ENCODE measurements at places on chromosomes 11 and 22. TPM values are rescaled to one million over a fixed set of nuclear protein-coding genes. Genes with fewer than 3 reads are reported as not detected.

MS4A6E gene
- not detected for polyA plus RNA-seq

CLDN5 gene
- 56.4 TPM for polyA plus RNA-seq

APOBEC3B gene
- 3.0 TPM for polyA plus RNA-seq

NAALADL1 gene
- 12.6 TPM for polyA plus RNA-seq

- no peaks in the 10 kb centered on the region for H3K4me1 ChIP-seq
- H3K36me3 ChIP-seq, result no peaks in the 10 kb centered on the region
- no peaks in the 10 kb centered on the region for H3K27me3 ChIP-seq
- DNase-seq, result no peak
These were observed 786.7 kb downstream of the TBC1D22A start for GRCh38 chr22:47548953-47549740.

- no peak overlapping the region for H3K4me3 ChIP-seq
- H3K27me3 ChIP-seq, result no peaks in the 10 kb centered on the region
- H3K36me3 ChIP-seq, result no peaks in the 10 kb centered on the region
- H3K27ac ChIP-seq, result peak overlapping the region; percentile 42
- H3K4me1 ChIP-seq, result no peaks in the 10 kb centered on the region
These were observed 64.9 kb upstream of the CHRM4 start for GRCh38 chr11:46456269-46457001.

DNA sequence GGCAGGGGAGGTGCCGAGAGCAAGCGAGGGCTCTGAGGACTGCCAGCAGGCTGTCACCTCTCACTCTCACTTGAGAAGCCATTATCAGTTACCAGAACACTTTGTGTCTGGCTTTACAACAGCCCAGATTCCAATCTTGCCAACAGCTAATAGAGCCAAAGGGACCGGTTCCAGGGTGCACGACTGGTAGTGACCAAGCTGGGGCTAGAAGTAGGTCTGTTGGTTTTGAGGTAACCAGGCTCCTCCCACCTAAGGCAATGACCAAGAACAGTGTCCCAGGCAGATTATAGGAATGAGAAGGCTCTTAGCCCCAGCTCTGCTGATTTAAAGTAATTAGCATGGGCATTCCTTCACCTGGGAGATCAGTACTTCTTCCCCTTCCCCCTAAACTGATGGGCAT, 7.2 kb upstream of the IL10RA start:
- no peaks in the 10 kb centered on the region for H3K36me3 ChIP-seq

DNA sequence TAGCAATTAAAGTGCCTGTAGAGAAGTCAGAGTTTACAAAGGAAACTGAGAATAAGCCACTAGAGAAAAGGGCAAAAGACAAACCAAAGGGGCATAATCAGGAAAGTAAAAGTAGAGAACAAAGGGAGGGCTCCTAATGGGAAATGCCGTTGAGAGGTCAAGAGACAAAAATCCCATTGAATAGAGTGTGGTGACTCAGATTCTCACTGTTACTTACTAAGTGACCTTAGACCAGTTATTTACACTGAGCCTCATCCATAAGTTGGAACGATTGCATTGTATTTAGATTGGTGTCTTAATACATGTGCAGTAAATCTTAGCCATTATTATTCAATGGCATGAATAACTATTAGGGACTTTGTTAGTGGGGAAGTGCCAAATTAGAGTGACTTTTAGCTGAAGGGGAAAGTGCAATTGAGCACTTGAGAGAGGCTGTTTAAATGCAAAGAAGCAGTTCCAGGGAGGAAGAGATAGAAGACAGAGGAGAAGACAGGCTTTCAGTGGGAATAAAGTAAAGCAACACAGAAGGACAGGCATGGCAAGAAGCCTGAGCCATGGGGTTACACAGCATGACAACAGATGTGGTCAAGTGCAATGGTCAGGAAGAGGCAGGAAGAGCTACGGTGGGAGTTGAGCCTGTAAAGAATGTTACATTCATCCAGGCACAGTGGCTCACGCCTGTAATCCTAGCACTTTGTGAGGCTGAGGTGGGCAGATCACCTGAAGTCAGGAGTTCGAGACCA, 82.6 kb downstream of the UBASH3B start:
- H3K36me3 ChIP-seq, result no peaks in the 10 kb centered on the region
- H3K27me3 ChIP-seq, result no peaks in the 10 kb centered on the region
- DNase-seq, result no peak
- no peak overlapping the region for H3K27ac ChIP-seq

DNA sequence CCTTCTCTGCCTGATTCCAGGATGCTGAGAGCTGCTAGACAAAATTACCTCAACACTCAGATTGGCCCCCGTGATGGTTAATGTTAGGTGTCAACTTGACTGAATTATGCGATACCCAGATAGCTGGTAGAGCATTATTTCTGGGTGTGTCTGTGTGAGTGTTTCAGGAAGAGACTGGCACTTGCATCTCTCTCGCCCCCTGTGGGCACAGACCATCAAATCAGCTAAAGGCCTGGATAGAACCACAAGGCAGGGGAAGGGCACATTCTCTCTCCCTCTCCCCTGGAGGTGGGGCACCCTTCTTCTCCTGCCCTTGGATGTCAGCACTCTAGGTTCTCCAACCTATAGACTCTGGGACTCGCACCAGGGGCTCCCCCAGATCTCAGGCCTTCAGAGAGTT, 79.7 kb downstream of the KIRREL3 start:
- H3K4me1 ChIP-seq, result no peaks in the 10 kb centered on the region
- no peak for DNase-seq
- H3K36me3 ChIP-seq, result no peaks in the 10 kb centered on the region
- no peaks in the 10 kb centered on the region for H3K27me3 ChIP-seq

GRCh38 chr22:19596680-19597398, 72.6 kb upstream of the CLDN5 start:
- H3K27ac ChIP-seq, result peak overlapping the region; percentile 59
- H3K36me3 ChIP-seq, result no peaks in the 10 kb centered on the region
- no peak overlapping the region for H3K4me3 ChIP-seq
- H3K27me3 ChIP-seq, result no peaks in the 10 kb centered on the region

DNA sequence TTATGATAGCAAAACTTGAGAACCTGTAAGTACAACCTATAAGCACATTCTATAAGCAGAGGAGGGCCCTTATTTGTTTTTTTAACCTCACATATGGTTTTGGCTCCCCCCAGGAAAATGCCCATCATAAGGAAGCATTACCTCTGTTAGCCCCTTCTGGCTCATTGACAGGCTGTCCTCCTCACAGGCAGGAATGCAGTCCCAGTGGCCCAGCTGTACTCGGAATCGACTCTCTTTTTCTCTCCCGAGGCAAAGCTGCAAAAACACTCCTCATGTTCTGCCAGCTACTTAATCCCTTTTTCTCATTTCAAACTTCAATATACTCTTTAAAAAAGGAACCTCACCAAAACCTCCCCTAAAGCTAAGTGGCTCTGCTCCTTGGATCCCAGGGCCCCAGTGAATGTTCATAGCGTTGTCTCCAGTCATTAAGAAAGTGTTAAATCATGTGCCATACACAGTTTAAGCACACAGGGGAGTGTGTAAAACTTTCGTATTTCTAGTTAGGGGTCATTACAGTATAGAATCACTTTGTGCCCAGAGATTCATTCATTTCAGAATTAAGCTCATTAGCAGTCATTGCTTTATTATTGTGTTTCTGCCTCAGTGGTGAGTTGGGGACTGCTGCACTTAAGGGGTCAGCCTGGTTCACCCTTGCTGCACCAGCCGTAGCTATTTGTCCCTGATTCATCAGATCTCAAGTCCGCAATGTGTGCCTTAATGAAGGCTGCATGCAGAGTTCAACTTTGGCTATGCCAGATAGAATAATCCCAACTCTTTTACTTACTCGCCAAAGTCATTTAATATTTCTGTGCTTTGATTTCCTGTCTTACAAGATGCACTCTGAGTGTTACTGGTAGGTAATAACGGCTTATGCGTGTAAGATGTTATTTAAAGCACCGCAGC, 57.6 kb downstream of the JRKL start:
- no peaks in the 10 kb centered on the region for H3K27me3 ChIP-seq
- DNase-seq, result no peak
- no peaks in the 10 kb centered on the region for H3K4me1 ChIP-seq

- H3K27me3 ChIP-seq, result no peaks in the 10 kb centered on the region
- H3K4me3 ChIP-seq, result no peak overlapping the region
- DNase-seq, result no peak
- no peaks in the 10 kb centered on the region for H3K4me1 ChIP-seq
- H3K36me3 ChIP-seq, result no peaks in the 10 kb centered on the region
These were observed 146.0 kb downstream of the GUCY1A2 start for GRCh38 chr11:106872246-106872645.

DNA sequence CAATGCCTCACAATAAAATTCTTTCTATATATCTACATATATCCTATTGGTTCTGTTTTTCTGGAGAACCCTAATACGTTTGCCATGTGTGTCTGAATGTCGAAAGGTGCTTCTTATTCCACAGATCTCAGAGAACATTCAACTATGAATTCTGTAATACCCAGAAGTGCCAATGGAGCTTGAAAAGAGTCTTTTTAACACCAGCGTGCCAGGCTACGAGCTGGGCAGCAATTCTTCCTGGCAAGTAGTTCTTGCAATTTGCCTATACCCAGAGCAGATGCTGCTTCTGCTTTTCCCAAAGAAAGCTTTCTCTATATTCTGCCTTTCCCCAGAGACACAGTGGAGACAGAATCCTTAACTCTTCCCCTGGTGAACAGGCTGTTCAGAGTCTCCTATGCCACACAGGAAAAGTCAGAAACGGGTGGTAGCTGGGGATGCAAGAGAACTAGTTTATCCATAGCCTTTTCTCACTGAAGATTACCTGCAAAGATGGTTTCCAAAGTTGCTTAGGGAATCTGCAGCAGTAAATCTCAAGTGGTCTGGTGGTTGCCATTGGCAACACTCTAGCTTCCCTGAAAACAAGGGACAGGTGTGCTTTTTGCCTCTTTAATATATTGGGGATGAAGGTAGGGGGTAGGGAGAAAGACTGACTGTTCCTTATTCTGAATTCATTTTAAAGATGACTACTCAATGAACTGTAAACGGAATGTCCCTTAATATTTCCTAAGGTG, 16.8 kb upstream of the PAFAH1B2 start:
- DNase-seq, result no peak
- no peak overlapping the region for H3K4me3 ChIP-seq
- H3K27me3 ChIP-seq, result no peaks in the 10 kb centered on the region
- H3K4me1 ChIP-seq, result no peaks in the 10 kb centered on the region

DNA sequence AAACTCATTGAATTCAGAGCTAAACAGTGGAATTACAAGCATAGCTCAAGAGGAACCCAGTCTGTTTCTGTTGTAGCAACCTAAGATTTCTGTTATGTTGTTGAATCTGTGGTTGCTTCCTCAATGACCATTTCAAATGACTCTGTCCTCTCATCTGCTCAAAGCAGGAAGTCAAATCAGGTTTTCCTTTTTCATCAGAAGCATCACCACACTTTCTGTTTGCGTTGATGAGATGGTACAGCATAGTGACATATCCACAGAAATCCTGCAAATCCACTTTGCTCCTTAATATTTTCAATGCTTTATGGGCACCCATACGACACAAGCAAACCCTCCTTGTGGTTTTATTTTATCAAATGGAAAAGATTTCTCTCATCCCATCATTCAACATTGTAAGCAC, 12.6 kb upstream of the UCP2 start:
- peak overlapping the region; percentile 73 for H3K27ac ChIP-seq
- no peak overlapping the region for H3K4me3 ChIP-seq
- no peak for DNase-seq
- no peaks in the 10 kb centered on the region for H3K4me1 ChIP-seq
- no peaks in the 10 kb centered on the region for H3K27me3 ChIP-seq
- H3K36me3 ChIP-seq, result no peaks in the 10 kb centered on the region

- no peak for DNase-seq
- no peak overlapping the region for H3K4me3 ChIP-seq
- no peak overlapping the region for H3K27ac ChIP-seq
- H3K27me3 ChIP-seq, result peaks cover 27% of the 10 kb centered on the region
- H3K4me1 ChIP-seq, result no peaks in the 10 kb centered on the region
These were observed 13.4 kb upstream of the MUC5B start for GRCh38 chr11:1209371-1210057.

DNA sequence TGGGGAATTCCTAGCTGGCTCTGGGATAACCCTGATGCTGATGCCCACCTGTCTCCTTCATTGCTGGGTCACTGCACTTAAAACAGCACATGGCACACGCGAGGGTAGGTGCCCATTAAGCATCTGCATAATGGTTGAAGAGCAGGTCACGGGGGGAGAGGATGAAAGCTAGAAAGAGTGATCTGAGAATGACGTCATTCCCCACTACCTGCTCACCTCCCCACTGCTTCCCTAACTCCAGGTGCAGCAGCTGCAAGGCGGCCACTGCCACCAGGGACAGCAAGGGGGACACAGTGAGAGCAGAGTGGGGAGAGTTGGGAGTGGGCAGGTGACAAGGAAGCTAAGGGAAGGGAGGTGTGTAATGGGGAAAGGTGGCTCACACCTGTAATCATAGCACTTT, 27.0 kb downstream of the ADA2 start:
- H3K27ac ChIP-seq, result no peak overlapping the region
- H3K36me3 ChIP-seq, result peaks cover 21% of the 10 kb centered on the region
- H3K4me1 ChIP-seq, result no peaks in the 10 kb centered on the region
- DNase-seq, result no peak
- H3K4me3 ChIP-seq, result no peak overlapping the region
- H3K27me3 ChIP-seq, result no peaks in the 10 kb centered on the region

DNA sequence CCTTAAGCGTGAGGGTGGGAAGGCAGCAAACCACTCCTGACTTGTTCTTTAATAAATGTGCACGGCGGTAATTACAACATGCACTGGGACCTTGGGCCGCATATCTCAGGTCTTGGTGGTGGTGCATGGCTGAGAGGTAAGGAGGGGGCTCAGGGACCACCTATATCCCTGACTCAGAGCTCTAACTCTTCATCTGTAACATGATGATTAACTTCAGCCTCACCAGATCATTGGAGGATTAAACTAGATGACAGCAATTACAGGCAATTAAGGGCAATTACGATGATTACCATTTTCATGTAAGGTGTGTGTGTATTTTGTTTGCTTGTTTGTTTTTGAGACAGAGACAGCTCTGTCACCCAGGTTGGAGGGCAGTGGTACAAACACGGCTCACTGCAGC, 45.0 kb downstream of the FBLN1 start:
- peaks cover under 1% of the 10 kb centered on the region for H3K4me1 ChIP-seq
- no peak for DNase-seq
- peaks cover 29% of the 10 kb centered on the region for H3K27me3 ChIP-seq
- no peaks in the 10 kb centered on the region for H3K36me3 ChIP-seq

- no peaks in the 10 kb centered on the region for H3K4me1 ChIP-seq
- no peaks in the 10 kb centered on the region for H3K27me3 ChIP-seq
- no peak overlapping the region for H3K27ac ChIP-seq
- no peak overlapping the region for H3K4me3 ChIP-seq
- no peak for DNase-seq
- no peaks in the 10 kb centered on the region for H3K36me3 ChIP-seq
These were observed 242.3 kb downstream of the SWAP70 start for GRCh38 chr11:9905960-9906791.

- no peaks in the 10 kb centered on the region for H3K36me3 ChIP-seq
- H3K4me3 ChIP-seq, result no peak overlapping the region
- H3K27ac ChIP-seq, result no peak overlapping the region
- H3K27me3 ChIP-seq, result no peaks in the 10 kb centered on the region
- no peak for DNase-seq
- H3K4me1 ChIP-seq, result peaks cover 26% of the 10 kb centered on the region
These were observed 65.2 kb downstream of the CSTPP1 start for GRCh38 chr11:47001781-47002181.

- no peak for DNase-seq
- no peaks in the 10 kb centered on the region for H3K36me3 ChIP-seq
- no peak overlapping the region for H3K4me3 ChIP-seq
- H3K4me1 ChIP-seq, result peaks cover 98% of the 10 kb centered on the region
- H3K27me3 ChIP-seq, result no peaks in the 10 kb centered on the region
- H3K27ac ChIP-seq, result peak overlapping the region; percentile 80
These were observed 16.6 kb downstream of the TBC1D10A start for GRCh38 chr22:30309951-30310741.

- no peak overlapping the region for H3K4me3 ChIP-seq
- H3K27me3 ChIP-seq, result no peaks in the 10 kb centered on the region
- no peaks in the 10 kb centered on the region for H3K4me1 ChIP-seq
- H3K36me3 ChIP-seq, result peaks cover 3% of the 10 kb centered on the region
- H3K27ac ChIP-seq, result no peak overlapping the region
- no peak for DNase-seq
These were observed 38.1 kb upstream of the CTTN start for GRCh38 chr11:70360211-70360610.
